NCI-H524 (cell line): ENCODE measurements at places on chromosomes 6 and 20.

DNA sequence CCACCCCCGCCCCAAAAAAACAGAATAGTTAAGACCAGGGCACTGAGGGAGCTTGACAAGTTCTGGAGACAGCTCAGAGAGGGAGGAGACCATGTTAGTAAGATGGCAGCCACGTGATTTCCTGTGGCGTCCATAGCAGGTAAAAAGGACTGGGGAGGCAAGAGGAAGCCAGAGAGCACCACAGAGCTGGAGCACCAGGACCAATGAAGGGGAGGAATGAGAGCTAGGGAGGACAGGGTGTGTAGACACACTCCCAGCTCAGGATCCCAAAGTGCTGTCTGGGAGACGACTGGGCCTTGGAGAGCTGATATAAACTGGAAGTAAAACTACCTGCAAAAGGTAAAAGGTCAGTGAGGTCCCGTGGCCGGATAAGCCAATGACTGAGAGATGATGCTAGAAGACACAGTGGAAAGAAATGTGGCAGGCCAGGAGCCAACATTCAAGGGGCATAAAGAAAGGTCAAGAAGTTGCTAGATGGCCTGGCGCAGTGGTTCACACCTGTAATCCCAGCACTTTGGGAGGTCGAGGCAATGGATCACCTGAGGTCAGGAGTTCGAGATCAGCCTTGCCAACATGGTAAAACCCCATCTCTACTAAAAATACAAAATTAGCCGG lies 39.0 kb downstream of the SLC23A2 start:
- DNase-seq, result no peak

DNA sequence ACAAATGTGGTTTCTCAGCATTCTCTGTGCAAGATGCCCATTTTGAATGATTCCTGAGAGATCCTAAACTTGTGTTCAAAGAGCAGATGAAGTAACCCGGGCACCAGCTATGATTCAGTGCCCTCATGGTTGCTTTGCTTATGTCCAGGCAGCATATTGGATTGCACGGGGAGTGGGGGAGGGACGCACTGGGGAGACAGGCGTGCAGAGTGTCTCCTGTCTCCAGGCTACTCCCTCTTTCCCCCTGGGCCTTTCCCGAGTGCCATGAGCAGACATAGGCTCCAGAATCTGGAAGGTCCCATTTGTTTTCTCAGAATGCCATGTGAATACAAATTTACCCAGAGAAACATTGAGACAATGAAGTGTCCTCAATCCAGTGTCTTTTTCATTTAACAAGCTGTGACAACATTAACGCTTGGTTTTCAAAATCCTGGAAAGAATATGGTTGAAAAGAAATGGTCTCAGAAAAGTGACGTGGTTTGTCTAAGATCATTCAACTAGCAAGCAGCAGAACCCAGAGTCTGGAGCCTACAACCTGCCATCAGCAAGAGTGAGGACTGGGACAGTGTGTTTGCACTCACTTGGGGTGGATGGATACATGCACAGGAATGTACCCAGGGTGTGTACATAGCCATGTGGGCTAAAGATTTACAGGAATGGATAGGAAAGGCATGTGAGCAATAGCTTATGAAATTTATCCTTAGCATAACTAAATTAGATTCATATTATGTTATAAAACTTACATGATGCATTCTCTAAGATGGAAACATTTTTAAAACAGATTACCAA lies 4.2 kb downstream of the SYNDIG1 start:
- DNase-seq, result no peak

GRCh38 chr6:157518397-157519250 lies 137.6 kb downstream of the ZDHHC14 start:
- no peak for DNase-seq

- no peak for DNase-seq
These were observed 2.5 kb downstream of the PERP start for GRCh38 chr6:138104618-138105213.
